ENCODE measurements at places on chromosomes 11 and 22. TPM values are rescaled to one million over a fixed set of nuclear protein-coding genes. Genes with fewer than 3 reads are reported as not detected.

GRCh38 chr11:65498042-65498726 is 661 bp upstream of the MALAT1 start:
- peak; percentile 59 for DNase-seq

OR6T1 gene
- total RNA-seq, result not detected

DNA sequence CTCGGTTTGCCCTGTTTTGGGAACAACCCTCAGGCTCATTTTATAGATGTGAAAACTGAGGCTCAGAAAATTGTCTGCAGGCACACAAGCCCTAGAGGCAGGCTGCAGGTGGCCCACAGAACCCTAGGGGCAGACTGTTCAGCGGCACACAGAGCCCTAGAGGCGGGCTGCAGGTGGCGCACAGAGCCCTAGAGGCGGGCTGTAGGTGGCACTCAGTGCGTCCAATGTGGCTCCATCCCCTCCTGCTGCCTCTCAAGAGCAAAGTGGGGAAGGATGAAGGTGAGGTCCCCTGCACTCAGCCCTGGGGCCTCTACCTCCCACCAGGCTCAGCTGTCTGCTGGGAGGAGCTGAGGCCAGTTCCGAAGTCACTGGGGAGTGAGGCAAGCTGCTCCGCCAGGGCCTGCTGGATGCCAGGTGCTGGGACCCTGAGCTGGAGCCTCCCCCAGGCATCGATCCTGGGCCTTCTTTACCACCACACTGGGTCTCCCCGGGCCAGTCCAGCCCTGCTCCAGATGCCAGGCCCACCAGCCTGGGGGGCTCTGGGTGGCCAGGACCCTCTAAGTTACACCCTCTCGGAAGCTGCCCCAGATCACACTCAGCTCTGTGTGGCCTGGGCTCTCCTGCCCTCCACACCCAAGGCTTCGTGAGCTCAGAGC is 2.3 kb downstream of the ACY3 start:
- DNase-seq, result no peak

GRCh38 chr22:24473284-24473683 is 21.8 kb upstream of the UPB1 start:
- no peak for DNase-seq

MS4A6E gene
- total RNA-seq, result not detected

DNA sequence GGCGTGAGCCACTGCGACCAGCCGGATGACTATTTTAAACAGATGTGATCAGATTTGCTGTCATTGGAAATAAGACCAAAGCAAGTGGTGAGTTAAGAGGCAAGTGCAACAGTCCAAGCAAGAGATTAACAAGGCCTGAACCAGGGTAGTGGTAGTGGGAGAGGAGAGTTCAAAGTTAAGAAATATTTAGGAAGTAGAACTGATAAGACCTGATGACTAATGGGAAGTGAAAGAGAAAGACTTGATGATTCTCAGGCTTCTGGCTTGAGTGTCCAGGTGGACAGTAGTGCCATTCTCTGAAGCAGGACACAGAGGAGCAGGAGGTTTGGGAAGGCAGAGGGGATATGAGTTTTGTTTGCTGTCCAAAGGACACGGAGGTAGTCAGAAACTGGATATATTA is 7.2 kb downstream of the NDUFC2 start:
- DNase-seq, result no peak

GRCh38 chr22:20940904-20941385 is 23.7 kb downstream of the CRKL start:
- no peak for DNase-seq

ANO1 gene
- total RNA-seq, result not detected

DNA sequence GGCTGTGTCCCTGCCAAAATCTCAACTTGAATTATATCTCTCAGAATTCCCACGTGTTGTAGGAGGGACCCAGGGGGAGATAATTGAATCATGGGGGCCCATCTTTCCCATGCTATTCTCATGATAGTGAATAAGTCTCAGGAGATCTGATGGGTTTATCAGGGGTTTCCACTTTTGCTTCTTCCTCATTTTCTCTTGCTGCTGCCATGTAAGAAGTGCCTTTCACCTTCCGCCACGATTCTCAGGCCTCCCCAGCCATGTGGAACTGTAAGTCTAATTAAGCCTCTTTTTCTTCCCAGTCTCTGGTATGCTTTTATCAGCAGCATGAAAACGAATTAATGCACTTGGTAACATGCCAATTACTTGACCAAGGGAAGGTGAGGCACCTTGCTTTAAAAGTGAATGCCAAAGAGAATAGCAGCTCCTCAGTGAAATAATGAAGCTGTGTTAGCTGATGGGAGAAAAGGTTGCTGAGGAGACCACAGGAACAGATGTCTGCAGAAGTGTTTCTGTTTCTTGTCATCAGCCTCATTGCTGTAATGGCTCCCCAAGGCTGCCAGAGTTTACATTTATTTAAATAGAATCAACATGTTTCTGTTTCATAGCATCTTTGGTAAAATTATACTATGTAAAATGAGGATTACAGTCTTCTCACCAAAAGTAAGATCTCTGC is 89.0 kb upstream of the CD44 start:
- DNase-seq, result no peak

HBG1 gene
- not detected for total RNA-seq

DNA sequence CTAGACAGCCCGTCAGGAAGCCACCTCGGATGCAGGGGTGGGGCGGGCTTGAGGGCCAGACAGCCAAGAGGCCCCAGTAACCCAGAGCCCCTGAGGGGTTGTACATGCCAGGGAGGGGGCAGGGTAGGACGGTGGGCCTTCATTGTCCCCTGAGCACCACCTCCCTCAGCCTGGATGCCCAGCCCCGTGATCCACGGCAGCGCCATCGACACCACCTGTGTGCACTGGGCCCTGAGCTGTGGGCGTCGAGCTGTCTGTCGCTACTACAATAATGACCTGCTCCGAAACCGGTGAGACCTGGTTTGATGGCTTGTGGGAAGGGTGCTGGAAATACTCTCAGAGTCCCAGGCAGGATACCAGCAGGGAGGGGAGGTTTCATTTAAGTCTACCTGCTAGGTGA is 37.4 kb upstream of the TPBGL start:
- no peak for DNase-seq

DNA sequence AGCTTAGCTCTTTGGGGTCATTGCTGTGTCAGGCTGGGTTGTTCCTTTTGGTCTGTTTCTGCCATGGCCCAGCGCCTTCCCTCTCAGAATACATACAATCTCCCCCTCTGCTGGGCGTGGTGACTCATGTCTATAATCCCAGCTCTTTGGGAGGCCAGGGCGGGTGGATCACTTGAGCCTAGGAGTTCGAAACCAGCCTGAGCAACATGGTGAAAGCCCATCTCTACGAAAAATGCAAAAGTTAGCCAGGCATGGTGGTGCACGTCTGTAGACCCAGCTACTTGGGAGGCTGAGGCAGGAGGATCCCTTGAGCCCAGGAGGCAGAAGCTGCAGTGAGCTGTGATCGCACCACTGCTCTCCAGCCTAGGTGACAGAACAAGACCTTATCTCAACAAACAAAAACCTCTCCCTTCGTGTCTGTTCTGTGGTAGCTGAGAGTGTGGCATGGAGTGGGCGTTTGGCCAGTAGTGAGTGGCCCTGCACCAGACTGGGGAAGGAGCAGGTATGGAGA is 46.7 kb upstream of the RAB1B start:
- DNase-seq, result no peak

- DNase-seq, result no peak
Observed at GRCh38 chr11:71190551-71190950, 61.8 kb downstream of the SHANK2 start.

DNA sequence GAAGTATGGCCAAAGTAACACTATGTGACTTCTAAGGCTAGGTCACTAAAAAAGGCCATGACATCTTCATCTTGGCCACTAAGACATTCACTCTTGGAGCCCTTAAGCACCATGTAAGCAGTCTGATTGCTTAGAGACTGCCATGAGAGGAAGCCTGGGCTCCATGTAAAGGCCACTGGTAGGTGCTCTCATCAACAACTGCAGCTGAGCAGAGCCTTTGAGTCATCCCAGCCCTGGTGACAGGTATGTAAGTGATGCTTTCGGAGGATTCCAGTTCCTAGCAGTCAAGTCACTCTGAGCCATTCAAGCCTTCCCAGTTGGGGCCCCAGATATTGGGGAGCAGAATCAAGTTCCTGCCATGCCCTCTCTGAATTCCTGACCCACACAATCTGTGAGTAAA is 26.2 kb downstream of the GAB2 start:
- DNase-seq, result no peak

- DNase-seq, result no peak
Observed at GRCh38 chr11:76642341-76642740, 28.2 kb downstream of the LRRC32 start.

GRCh38 chr22:20978419-20978818 is 3.7 kb upstream of the LZTR1 start:
- no peak for DNase-seq

TNRC6B gene
- total RNA-seq, result 26.2 TPM

GRCh38 chr22:45429424-45429823 is 15.9 kb downstream of the RIBC2 start:
- no peak for DNase-seq

DNA sequence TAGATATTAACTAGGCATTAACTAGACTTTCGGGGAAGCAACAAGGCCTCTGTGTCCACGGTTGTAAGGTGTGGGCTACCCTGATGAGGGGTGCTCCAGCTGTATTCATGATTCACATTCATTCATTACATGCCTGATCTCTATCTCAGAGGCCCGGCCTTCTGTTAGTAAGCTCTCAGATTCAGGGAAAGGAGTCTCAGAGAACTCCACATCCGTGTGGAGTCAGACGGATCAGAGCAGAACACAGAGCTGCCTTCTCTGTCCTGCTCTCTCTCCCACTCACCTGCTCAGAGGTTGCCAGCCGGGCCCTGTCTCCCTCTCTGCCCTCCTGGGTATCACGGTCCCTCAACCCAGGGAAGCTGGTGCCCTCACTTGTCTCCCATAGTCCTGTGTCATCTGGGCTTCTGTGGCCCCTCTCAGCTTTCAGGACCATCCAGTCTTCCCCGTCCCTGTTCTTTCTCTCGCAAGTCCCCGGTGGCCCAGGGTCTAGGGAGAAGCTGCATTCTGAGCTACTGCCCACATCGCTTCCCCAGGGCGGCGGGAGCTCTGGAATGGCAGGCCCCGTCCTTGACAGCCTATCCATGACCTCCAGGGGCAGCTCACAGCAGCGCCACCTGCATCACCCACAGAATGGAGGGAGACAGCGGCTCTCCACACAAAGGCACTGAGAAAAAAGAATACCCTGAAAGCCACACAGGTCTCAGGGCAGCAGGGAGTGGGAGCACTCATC is 4.3 kb downstream of the TP53AIP1 start:
- DNase-seq, result no peak

GRCh38 chr22:44080936-44081861 is 57.1 kb downstream of the PARVB start:
- peak; percentile 49 for DNase-seq

DNA sequence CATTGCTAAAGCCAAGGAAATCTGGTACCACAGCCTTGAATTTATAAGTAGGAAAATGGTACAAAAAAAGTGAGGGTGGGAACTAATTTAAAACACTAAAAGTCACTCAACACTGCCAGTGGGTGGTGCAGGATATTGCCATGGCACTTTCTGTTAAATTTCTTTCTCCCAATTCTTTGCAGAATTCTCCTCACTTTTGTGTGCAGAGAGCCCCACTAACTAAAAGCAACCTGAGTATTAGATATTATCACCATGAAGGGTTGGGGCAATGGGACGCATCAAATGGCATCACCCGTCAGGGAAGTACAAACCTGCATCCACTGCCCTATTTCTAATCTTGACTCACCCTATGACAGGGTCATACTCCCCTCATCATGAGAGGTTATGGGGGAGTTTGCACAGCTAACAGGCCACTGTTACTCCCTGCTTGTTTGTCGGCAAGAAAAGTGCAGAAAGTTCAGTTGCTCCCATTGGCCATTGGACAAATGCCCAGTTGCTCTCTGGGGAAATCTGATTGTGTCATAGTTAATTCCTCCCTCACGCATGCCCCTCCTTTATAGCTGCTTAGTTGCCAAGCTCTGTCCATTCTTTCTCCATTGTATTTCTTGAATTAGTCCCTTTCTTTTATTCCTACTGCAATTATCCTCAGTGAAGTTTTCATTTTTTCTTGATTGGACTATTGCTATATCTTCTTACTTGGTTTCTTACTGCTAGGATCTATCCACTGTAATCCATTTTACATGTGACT is 93.8 kb upstream of the BLID start:
- DNase-seq, result no peak

GRCh38 chr11:1930462-1930830 is 10.9 kb downstream of the TNNT3 start:
- no peak for DNase-seq

DNA sequence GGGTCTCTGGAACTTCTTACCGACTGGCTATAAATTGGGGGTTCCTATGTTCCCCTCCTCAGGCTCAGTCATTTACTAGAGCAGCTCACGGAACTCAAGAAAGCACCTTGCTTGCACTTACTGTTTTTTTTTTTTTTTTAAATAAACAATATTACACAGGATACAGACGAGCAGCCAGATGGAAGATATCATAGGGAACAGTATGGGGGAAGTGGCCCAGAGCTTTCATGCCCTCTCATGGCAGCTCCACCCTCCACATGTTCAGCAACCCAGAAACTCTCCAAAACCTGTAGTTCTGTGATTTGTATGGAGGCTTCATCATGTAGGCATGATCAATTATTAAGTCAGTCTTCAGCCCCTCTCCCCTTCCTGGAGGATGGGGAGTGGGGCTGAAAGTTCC is 7.5 kb downstream of the UVRAG start:
- no peak for DNase-seq

SEPTIN5 gene
- total RNA-seq, result 0.98 TPM

GRAP2 gene
- 31.3 TPM for total RNA-seq

GRCh38 chr11:129853518-129854231 is 38.0 kb downstream of the TMEM45B start:
- peak; percentile 57 for DNase-seq

MS4A12 gene
- not detected for total RNA-seq

DNA sequence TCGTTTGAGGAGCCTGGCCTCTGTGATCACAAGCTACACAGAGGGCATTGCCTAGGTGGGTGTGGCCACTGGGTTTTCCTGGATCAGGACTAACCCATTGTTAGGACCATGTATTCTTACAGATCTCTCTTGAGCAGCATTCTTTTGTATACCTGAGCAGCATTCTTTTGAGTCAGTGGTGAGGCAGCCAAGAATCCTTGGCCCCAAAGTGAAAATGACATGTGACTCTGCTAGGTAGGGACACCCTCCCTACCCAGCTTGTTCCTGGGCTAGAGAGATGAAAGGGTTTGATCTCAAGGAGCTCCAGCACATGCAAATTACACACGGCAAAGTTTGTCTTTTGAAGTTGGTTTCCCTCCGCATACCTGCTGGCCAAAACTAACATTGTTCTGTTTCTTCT is 55.0 kb upstream of the HORMAD2 start:
- DNase-seq, result no peak

All from activated T-helper 1 cell treated with anti-CD3 and anti-CD28 coated beads, Interleukin-12 subunit alpha, Interleukin-12 subunit beta, Interleukin-2, Interleukin-4 antibody, amounts not matched to agents 30 ng/mL and 10 ng/mL and 1 ng/mL, durations not matched to agents 14 hours and 24 hours and 36 hours (primary cell).